ENCODE measurements at places on chromosomes 5 and 9.

DNA sequence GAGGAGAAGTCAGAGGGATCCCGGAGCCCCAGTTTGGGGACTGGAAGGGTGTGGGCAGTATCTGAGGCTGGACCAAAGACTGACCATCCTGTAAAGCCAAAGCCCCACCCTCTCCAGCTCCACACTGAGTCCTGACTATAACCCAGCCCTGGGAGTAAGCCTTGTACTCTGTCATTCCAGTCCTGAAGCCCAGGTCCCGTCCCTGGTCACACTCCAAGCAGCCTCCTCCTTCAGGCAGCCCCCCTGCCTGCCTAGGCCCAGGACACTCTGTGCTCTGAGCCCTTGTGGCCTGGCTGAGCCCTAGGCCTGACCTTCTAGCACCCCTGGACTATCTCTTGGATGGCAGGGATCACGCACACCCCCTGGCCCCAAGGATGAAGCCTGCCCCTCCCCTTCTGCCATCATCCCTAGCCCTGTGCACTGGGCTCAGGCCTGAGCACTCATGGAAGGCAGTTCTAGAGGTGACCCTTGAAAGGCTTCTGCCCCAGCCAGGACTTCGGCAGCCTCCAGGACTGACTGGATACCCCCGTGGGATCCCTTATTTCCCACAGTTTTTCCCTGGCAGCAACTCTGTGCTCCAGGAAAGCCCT lies 28.0 kb upstream of the ENHO start:
- DNase-seq = no peak

GRCh38 chr5:139574641-139575312 lies 13.6 kb downstream of the UBE2D2 start:
- no peak for DNase-seq

- DNase-seq = no peak
Measured at GRCh38 chr5:65105301-65105700, 336.6 kb downstream of the CWC27 start.

GRCh38 chr5:138245717-138246116 lies 28.7 kb downstream of the GFRA3 start:
- no peak for DNase-seq

- DNase-seq = no peak
Measured at GRCh38 chr9:109383947-109384346, 63.1 kb upstream of the EPB41L4B start.

GRCh38 chr9:70477146-70477745 lies 62.8 kb upstream of the KLF9 start:
- DNase-seq = no peak

DNA sequence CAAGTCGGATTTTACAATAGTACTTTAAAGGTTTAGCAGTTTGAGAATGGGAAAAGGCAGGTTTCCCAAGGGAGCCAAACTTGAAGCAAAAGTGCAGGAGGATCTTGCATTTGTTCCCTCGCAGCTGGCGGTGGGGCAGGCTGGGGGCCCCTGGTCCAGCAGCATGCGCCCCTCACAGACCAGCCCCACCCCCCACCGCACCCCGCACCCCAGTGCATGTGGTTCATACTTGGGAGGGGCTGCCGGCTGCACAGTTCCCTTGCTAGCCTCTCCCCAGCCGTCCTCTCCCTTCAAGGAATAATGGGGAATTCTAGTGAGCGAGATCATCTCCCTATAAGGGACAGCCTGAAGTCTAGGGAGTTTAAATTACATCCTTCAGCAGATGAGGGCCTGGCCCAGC lies 273.1 kb upstream of the IRX2 start:
- no peak for DNase-seq

Measured in NCI-H187 (cell line).